ENCODE measurements at places on chromosomes 6 and 20.

GRCh38 chr20:50523552-50524167 lies 13.5 kb downstream of the PTPN1 start:
- no peak for DNase-seq

- DNase-seq: no peak
Observed at GRCh38 chr6:157684620-157685299, 138.3 kb upstream of the SNX9 start.

- DNase-seq: no peak
Observed at GRCh38 chr6:39361657-39362486, 39.4 kb upstream of the KCNK16 start.

DNA sequence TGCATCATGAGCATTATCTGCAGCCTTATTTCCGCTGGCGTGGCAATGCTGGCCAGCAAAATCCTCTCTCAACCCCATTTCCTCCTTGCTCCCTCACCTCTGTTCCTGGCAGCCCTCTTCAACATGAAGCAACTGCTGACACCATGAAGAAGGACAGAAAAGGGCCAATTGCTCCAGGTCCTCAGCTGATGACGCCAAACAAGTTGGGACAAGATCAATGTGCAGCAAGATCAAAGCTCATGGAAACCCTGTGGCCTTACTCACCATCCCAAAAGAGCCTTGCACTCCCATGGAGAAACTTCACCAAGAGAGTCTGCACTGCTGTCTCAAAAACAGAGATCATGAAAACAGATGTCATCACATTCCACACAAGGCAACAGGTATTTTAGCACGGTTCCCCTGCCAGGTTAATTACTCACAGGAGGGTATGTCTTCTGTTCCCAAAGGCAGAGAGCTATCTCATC lies 7.4 kb downstream of the GFOD1 start:
- no peak for DNase-seq

GRCh38 chr6:159640722-159641482 lies 52.1 kb downstream of the SOD2 start:
- DNase-seq: no peak

DNA sequence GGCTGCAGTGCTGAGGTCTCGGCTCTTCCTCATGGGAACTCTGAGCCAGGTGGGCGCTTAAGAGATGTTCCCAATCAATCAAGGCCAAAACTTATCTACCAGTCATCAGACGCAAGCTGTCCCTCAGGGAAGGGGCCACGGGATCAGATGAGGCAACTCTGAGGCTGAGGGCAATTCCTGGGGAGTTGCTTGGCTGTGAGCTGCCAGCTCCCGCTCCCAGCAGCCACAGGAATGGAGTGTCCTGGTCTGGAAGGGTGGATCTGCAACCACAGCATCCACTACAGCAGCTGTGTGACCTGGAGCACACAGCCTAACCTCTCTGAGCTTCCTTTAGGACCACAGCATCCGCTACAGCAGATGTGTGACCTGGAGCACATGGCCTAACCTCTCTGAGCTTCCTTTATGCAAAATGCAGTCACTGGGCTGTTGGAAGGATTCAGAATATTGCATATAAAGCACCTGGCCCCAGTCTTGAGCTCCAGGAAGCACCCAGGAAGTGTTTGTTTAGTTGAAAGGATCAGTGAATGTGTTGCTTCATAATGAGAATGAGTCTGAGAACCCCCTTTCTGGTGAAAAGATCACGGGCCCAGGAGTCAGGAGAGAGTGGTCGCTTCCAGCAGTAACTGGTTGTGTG lies 60.9 kb downstream of the TFAP2C start:
- DNase-seq: no peak

DNA sequence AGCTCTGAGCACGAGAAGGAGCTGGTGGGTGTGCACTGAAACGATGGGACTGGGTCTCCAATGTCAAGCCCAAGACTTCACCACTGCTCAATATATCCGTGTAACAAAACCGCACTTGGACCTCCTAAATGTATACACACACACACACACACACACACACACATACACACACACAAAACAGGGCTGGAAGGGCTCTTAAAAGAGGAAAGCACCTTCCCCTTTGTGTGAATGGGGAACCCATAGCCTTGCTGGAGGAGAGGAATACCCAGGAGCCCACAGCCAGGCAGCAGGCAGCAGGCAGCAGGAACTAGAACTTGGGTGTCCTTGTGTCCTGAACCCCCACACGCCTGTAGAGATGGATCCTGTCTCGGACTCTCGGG lies 29.8 kb downstream of the TGM2 start:
- DNase-seq: no peak

- no peak for DNase-seq
Observed at GRCh38 chr6:30879684-30880427, 4.5 kb upstream of the DDR1 start.

DNA sequence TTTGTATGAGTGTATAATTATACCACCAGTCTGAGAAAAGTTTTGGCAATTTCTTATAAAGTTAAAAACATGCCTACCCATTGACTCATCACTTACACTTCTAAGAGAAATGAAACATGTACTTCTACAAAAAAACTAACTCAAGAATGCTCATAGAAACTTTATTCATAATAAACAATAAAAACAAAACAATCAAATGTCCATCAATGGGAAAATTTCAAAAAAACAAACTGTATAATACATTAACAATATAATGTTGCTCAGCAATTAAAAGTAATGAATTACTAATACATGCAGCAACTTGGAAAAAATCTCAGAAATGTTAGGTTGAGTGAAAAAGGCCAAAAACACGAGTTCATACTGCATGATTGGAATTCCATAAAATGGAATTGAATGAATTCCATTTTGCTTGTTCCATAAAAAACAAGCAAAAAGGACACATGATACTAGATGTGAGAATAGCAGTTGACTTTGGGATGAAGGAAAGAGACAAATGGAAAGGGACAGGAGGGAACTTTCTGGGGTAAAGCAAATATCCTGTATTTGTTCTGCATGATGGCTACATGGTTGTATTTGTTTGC lies 726.6 kb downstream of the RFPL4B start:
- DNase-seq: no peak

DNA sequence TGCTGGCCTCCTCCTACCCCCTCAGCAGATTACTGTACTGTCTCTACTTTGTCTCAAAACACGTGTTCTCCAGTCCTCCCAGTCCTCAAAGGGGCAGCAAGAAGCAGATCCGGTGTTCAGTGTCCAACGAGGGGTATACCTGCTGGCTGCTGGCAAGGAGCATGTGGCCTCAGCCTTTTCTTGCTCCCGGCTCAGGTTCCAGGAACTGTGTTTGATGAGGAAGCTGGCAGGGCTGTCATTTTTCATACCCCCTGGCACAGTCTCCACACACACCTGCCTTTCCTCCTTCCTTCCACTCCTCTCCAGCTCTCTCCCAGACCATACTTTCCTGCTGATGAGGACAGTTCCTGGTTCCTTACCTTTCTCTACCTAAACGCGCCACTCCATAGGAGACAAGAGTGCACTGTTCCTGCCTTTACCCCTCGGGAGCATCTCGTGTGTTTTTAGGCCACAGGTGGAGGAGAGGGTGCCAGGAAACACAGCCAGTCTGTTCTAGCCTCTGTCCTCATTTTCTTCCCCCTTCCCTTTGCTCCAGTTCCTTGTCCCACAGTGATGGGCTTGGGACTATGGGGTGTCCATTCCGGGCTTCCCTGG lies 77.2 kb downstream of the SSR1 start:
- no peak for DNase-seq

DNA sequence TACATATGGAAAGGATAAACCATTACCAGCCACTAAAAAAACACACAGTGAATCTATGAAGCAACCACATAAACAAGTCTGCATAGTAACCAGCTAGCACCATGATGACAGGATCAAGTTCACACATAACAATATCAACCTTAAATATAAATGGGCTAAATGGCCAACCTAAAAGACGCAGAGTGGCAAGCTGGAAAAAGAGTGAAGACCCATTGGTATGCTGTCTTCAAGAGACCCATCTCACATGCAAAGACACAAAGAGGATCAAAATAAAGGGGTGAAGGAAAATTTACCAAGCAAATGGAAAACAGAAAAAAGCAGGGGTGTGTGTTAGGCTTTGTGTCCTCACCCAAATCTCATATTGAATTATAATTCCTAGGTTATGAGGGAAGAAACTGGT lies 909.2 kb downstream of the EPHA7 start:
- DNase-seq: no peak
